Stimulated activated CD4-positive, alpha-beta T cell treated with anti-CD3 and anti-CD28 coated beads, Interleukin-15, amount 100 ng/mL, for 1 hour (primary cell): ENCODE measurements at places on chromosomes 12 and 14.
A peak's percentile ranks its signal among the peaks of the same experiment; 100 is the strongest.

GRCh38 chr14:76834241-76834661, 8.0 kb downstream of the LRRC74A start:
- no peak for DNase-seq

DNA sequence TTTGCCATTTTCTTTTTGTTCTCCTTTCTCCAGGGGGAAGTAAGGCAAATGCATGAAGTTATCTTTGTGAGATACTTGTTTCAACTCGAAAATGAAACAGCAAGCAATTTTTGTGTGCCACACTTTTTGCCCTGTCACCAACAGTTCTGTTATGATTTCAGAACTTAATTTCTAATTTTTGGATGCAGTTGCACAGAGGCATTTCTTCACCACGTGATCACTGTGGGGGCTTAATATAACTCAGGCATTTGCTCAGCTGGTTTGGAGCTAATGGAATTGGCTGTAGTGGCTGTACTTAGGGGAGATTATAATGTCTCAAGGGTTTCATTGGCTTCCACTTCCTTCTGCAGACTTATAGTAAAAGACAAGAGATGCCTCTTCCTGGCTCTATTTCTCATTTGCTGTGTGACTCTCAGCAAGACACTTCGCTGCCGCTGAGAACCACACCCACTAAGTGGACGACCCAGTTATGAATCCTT, 452.4 kb downstream of the RAD51B start:
- DNase-seq, result no peak

- no peak for DNase-seq
Measured at GRCh38 chr14:53126731-53127130, 26.4 kb downstream of the DDHD1 start.

- peak; percentile 26 for DNase-seq
Measured at GRCh38 chr12:104358353-104359003, 54.9 kb downstream of the EID3 start.

DNA sequence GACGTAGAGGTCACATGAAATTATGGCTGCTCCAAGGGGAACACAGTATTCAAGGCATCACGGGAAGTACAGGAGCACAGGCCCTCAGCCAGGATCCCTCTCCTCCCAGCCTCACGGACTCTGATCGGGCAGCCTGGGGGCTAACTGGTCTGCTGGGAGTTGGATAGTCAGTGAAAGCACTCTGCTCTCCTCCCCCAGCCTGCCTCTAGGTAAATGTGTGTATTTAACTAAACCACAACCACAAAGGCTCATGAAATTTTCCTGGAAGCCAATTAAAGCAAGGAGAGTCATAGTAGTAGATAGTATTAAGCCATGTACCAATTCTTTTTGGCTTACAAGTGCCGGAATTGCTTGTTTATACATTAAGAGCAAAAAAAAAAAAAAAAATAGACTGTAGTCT, 254.3 kb downstream of the MSRB3 start:
- DNase-seq, result no peak

DNA sequence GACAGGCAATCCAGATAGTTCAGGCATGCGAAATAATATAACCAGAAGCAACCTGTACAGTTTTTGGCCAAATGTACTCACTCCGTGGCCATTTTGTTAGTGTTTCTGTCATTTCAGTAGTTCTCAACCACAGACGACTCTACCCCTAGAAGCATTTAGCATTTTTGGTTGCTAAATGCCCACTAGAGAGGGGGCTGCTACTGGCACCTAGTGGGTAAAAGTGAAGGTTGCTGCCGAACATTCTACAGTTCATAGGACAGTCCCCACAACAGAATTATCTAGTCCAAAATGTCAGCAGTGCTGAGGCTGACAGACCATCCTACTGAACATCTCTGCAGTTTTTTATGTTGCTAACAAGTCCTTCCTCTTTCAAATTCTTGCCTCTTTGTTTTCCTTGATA, 107.4 kb downstream of the TSHR start:
- no peak for DNase-seq

DNA sequence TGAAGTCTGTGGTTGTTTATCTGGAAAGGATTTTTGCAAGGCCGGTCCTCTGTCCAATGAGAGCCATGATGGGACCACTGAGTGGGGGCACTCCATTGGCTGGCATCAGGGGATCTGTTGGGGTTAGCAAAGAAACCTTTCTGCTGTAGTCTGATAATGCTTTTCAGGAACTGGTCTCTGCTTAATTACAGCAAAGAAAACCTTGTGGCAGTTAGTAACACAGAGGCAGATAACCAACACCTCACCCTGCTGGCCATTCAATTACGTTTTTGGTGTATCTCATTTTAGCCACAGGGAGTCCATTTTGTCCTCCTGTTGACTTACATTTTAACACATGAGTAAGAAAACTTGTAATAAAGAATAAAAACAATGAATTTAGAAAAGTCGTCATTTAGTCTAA, 629.3 kb upstream of the MDGA2 start:
- DNase-seq, result no peak

- no peak for DNase-seq
Measured at GRCh38 chr12:15165012-15165659, 56.1 kb downstream of the RERG start.

DNA sequence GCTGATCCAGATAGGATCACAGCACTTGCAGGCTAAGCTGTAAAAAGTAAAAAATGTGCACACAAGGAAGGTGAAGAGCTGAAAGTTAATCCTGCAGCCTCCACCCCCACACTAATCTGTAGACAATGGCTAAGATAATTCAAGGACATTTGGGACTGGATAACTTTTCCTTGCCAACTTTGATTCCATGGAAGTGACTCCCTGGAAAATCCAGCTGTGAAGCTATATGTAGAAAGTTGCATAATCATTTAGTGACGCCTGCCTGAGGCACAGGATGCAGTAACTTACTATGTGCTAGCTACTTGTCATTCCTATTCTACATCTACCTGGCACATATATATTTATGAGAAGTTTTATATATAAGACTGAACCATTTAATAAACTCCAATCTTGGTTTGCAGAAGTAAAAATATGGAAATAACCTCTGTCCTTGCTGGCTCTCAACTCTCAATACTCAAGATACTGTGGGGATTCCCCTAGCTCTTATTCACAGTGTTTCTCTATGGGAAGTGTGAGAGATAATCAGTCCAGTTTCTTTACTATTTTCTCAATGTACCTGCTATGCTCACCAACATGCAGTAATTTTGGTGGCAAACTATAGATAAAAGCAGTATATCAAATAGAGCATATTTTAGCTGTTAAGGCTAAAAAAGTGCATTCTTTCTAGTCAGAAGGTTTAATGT, 14.8 kb downstream of the LDHB start:
- no peak for DNase-seq

DNA sequence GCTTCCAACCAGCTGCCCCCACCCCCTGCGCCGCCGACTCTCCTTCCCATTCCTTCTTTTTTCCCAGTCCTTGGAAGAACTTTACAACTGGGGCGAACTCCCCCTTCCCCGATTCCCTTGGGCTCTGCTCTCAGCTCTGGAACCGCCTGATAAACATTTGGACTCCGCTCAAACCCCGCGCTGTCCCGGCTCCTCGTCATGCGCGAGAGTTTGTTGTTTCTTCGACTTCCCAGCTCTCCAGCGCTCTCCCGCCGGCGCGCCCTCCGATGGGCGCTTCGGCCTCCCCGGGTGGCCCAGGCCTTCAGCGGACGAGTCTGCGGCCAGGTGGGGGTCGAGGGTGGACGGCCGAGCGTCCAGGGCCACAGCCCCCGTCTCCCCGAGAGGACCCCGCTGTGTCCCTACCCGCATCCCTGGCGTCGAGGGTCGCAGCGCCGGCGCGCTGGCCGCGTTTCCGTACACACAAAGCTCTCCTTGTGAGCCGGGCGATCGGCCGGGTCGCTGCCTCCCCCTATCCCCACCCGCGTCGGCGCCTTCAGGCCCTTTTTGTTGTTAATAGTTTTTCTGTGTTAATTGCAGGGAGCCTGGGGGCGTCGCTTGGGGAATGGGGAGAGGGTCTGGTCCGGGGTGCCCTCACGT, 847 bp downstream of the MMP14 start:
- DNase-seq, result no peak

- no peak for DNase-seq
Measured at GRCh38 chr14:99549684-99550083, 54.3 kb downstream of the CCDC85C start.

- DNase-seq, result no peak
Measured at GRCh38 chr12:65294641-65295262, 16.3 kb downstream of the MSRB3 start.

- DNase-seq, result no peak
Measured at GRCh38 chr12:21065845-21066244, 65.1 kb upstream of the SLCO1B1 start.

DNA sequence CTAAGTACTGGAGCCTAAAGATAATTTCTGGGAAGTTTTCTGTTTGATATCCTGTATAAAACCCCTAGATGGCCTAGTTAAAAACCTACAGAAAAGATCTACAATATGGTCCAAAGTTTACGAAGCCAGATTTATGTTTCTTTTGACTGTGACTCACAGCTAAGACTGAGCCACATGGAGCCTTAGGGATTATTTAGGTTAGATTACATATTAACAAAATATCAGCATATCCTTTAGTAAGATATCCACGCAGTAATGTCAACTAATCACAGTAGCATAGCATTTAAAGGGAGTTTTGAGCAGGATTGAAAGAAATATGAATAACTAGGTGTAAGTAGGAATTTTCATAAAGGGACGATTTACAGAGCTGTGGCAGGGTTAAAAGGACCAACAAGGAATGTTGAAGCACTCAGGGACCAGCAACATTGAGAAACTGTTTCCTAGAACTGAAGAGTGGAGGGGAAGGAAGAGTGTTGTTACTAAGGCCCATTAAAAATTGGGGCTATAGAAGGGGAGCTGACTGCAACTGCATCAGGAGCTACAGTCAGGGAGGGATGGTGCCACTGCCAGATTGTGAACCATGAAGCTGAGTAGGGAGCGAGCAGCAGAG, 155.5 kb downstream of the DACT1 start:
- DNase-seq, result no peak

DNA sequence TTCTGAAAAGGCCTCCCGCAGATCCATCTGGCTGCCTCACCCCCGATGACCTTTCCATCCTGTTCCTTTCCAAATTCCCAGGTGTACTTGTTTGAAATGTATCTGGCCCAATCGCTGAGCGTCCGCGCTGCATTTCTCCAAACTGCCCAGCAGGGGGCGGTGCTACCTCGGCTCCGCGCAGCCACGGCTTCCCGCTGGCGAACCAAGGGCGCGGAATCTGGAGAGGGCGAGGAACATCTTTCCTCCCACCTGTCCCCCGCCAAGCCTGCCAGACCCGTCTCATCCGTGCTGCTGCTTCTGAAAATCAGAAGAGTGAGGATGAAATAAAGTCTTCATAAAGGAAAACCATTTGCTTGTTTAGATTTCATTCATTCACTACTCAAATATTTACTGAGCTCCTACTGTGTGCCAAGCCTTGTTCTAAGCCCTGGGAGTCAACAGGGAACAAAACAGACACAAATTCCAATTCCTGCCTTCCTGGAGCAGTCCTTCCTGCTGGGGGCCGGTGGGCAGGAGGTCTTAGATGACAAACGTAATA, 16.8 kb upstream of the MYL2 start:
- DNase-seq, result peak; percentile 27

DNA sequence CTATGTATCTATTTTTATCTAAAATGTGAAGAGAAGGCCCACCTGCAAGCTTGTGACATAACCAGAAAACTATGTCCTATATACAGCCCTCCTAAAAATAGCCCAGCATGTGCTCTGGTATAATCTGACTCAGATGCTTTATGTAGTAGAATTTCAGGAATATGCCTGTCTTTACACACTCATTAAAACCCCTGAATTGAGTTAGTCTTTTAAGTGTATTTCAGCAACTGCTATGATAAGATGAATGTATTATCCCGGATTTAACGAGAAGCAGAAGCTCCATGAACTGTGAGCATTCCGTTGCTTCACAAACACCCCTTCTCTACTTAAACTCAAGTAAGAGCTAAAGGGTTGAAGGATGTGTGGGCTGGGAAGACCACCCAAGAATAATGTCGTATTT, 89.9 kb upstream of the PRICKLE1 start:
- no peak for DNase-seq

DNA sequence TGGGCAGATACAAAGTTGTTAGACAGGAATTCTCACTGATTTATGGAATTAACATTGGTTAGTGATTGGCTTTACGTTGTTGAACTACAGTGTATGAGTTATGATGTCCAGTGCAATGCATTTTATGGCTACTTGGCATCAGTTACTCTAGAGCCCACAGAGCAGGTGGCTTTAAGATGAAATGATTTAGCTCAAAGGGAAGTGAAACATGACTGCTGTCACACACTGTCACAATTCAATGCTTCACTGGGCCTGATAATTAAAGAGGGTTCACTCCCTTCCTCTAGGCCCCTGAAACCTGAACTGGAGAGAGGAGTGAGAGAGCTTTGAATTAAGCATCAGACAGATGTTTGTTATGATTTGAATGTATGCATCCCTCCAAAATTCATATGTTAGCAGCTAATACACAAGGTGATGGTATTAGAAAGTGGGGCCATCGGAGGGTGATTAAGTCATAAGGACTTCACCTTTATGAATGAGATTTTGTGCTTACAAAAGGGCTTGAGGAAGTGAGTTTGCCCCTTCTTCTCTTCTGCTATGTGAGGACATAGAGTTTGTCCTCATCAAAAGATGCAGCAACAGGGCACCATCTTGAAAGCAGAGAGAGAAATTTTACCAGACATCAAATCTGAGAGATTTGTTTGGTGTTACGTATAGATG, 175.8 kb upstream of the GRIN2B start:
- no peak for DNase-seq

- no peak for DNase-seq
Measured at GRCh38 chr12:102436867-102437266, 43.5 kb downstream of the IGF1 start.

GRCh38 chr14:77314043-77314442, 6.6 kb downstream of the POMT2 start:
- no peak for DNase-seq

- no peak for DNase-seq
Measured at GRCh38 chr12:50314636-50315312, 31.5 kb upstream of the LIMA1 start.

- DNase-seq, result no peak
Measured at GRCh38 chr12:19689226-19689625, 249.9 kb downstream of the AEBP2 start.

DNA sequence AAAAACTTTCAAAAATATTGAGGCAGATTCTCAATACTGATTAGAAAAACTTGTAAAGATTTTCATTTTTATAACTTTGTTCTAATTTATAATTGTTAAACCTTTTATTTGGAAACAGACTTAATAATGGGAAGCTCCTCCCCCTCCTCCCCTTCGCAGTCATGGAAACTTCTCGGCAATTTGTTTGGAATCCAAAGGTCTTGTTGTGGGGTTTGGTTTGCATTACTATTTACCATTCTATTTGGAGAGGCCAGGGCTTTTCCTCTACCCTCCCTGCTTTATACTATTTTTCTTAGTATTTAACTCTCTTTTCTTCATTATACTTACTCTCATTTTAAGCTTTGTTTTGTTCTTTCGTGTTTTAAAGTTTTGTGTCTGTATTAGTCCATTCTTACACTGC, 6.0 kb downstream of the SLC39A9 start:
- DNase-seq, result no peak

DNA sequence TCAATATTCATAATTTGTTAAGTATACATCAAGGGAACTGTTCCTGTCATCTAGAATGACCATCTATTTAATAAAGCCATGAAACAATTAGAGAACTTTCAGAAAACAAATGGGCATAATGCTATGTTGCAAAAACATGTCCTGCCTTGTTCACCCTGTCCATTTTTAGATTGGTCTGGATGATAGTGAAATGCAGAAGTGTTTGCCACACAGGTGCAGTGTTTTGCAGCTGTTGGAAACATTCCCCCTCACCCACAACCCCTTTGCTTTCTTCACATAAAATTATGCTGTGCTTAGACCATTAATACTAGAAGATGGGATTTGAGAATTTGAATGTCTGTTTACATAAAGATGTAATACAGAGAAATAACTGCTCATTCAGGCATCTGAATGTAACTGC, 36.5 kb downstream of the LEMD3 start:
- no peak for DNase-seq

- no peak for DNase-seq
Measured at GRCh38 chr12:126898562-126898961, 1368.4 kb upstream of the TMEM132C start.
